ENCODE measurements at places on chromosomes 5 and 9.
A peak's percentile ranks its signal among the peaks of the same experiment; 100 is the strongest.

DNA sequence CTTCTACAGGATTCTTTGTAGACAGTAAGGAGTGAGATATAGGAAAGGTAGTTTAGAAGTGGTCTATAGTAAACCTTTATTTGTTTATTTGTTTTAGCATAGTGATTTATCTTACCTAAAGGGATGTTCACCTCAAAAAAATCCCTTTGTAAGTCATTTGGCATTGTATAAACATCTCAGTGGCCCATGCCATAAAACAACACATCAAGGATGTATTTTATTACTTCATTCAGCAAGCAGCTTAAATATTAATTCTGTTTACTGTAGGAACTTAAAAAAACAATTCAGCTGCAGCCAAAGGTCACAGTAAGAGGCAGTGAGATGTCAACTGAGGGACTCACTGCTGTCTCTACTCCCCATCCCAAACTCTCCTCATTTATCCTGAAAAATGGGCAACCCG, 452.7 kb downstream of the HINT1 start:
- no peak for DNase-seq

DNA sequence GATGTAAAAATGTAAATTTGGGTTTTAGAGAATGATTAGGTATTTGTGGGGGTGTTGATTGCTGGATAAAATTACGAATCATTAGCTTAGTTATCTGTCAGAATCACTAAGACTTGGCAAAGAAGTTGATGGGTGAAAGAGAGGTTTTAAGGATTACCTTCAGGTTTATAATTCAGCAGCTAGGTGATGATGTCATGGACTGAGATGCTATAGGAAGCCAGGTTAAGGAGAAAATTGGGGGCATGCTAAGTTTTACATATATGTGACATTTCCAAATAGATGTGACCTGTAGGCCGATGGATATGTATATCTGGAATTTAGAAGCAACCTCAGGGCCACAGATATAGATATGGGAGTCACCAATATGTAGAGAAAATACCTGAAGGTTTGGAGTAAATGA, 228.0 kb downstream of the FER start:
- no peak for DNase-seq

- DNase-seq, result no peak
These were observed 44.9 kb downstream of the HMGCS1 start for GRCh38 chr5:43268188-43268820.

- no peak for DNase-seq
These were observed 33.4 kb downstream of the PRRC1 start for GRCh38 chr5:127550652-127551409.

DNA sequence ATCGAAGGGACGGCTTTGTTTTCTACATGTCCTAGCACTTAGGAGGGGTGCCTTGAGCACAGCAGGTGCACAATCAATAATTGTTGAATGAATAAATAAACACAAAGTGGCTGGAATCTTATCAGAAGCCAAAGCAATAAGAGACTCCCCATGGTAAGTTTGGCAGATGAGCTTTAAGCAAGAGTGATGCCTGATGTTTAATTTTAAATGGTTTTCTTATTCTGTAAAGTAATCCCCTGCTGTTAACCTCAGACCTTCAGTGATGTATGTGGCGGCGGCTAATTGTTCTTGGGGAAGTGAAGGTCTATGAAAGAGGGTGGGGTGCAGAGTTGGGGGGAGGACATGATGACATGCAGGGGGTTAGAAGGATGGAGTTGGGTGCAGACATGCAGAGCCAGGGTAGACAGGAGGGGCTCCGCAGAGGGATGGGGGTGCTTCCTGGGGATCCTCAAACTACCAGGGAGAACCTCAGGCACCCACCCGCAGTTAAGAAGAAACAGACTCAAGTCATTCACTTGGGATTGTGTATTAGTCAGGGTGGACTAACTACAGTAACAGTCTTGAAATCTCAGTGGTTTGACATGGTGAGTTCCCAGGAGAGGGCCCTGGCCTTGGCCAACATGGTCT, 65.7 kb upstream of the SHB start:
- no peak for DNase-seq

DNA sequence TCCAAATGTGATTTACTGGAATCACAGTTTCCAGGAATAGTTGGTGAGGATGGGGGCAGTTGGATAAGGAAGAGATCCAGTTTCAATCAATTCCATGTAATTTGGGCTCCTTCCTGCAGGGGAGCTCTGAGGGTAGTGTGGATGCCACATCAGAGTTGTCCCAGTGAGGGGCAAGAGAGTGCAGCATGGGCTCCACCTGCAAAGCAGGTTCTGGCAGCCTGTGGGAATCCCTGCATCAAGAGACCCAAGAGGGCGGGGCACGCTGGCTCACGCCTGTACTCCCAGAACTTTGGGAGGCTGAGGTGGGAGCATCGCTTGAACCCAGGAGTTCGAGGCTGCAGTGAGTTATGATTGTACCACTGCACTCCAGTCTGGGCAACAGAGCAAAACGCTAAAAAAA, 188.5 kb downstream of the CACNA1B start:
- DNase-seq, result peak; percentile 64

DNA sequence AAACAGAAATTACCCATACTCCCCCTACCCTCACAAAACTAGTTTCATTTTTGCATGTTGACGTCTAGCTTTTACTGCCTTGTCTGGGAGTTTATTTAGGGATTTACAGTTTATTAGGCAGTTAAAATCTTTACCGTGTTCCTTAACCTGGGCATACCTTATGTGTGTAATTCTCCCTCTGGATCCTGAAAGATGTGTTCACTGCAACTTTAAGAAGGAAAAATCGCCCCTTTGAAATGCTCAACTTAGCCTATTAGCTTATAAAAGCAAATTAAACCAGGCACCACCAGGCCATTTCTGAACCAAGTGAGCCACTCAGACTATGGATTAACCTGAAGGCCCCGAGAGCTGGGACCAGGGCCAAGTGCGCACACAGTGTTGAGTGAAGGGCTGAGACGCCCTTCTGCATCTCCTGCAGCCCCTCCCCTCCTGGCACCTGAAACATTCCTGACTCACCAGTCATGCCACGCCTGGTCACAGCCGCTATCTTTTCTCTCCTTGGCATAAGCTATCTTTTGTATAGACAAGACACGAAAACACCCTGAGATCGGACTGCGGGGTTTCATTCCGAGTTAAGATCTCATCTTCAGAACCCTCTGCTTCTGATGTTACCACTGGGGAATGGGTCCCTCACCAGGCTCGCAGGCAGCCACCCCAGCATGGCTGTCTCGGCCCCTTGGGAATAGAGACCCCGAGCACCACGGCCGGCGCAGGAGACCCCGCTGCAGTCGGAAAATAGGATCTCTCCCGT, 111.9 kb downstream of the ROR2 start:
- no peak for DNase-seq

GRCh38 chr9:100600521-100601079, 22.7 kb downstream of the CAVIN4 start:
- no peak for DNase-seq

GRCh38 chr5:65555287-65555686, 7.7 kb downstream of the CENPK start:
- no peak for DNase-seq

- no peak for DNase-seq
These were observed at the start of gene SMIM33 for GRCh38 chr5:139470821-139471300. Gene SMIM33 (plus strand): TSS chr5:139471004. CDS start chr5:139471122, 118 bp downstream.

- no peak for DNase-seq
These were observed 307.4 kb downstream of the CSNK1G3 start for GRCh38 chr5:123819386-123819785.

All from iPS-NIHi11 (cell line).